ENCODE measurements at places on chromosomes 6 and 20.
A peak's percentile ranks its signal among the peaks of the same experiment; 100 is the strongest.

DNA sequence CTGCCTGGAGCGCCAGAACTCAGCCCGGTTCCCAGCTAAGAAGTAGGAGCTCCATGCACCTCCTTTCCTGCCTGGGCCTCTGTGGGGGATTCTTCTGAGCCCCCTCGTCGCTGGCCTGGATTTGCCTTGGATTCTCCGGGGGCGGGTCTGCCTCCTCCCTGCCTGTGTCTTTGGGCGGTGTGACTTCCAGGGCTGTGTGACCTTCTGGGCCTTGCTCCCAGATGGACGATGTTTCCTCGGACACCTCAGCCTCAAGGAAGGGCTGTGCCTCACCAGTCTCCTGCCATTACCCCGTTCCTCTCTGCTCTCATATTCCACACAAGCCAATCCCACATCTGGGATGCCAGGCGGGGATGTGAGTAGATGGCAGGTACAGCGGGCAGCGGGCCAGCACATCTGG, 76.8 kb downstream of the ERMARD start:
- DNase-seq, result no peak

DNA sequence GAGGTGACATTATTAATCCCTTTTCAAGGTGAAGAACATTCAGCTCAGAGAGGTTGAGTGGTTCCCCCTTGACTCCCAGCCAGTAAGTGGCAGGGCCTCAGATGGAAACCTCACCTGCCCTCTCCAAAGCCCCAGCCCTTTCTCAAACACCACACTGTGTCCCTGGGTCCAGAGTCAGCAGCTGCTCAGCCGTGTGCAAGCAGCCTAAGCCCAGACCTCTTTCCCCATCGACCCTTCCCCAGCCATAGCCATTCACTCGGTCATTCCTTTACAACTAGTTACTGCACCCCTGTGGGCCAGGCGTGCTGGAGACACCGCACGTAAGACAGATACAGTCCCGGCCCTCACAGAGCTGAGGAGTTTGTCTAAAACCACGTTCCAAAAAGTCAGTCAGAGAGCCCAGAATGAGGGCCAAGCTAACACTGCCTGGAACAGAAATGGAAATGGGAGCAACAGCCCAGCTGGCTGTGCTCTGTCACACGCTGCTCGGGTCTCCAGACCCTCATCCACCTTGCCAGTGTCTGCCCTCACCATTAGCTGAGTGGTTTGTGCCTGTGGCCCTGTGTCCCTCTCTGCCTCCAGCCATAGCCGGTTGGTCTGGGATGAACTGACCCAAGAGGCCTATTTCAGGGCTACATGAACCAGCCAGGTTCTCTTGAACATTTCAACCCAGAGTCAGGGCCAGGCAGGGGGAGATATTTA, 29.6 kb downstream of the ZC3H12D start:
- DNase-seq, result no peak

- DNase-seq, result no peak
Observed at GRCh38 chr6:27977387-27977786, 20.3 kb downstream of the OR2B6 start.

DNA sequence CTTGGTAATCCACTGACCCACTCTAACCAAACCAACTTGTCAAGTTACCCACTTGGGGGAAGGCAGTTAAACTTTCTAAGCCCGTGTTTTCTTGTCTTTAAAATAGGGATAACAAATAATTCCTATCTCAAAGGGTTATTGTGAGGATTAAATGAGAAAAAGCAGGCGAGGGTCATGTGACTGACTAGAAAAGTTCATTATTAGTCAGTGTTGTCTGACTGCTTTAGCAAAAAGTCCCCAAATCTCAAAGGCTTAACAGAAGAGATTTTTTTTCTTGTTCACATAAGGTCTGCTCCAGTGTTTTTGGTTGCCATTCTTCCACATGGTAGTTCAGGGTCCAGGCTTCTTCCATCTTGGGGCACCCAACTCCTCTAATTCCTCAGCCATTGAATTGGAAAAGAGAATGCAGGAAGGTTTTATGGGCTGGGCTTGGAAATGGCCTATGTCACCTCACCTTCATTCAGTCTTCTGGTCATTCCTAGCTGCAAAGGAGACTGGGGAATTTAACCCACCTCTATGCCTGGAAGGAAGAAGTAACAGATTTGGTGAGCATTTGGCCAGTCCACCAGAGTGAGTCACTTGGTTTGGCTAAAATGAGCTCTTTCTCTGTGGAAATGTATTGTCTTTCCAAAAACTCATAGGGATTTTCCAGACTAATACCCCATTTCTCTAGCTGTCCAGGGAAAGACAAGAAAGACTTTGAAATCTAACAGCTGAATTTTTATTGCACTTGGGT, 77.0 kb downstream of the CAP2 start:
- no peak for DNase-seq

DNA sequence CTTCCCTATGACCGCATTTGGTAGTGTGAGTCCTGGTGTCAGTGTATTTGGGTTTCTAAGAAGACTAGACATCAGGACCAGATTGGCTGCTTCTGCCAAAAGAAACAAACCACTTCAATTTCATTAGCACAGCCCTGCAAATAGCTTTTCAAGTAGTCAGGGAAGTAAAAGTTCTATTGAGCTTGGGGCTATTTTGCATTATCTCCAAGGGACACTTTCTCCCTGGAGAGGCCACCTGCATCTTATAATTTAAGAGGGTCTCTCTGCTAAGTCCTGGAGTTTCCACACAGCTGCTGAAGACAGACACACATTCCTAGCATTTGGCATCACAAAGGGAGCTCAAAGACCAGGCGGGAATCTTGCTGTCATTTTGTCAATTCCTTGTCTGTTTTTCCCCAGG, 141.2 kb downstream of the BMP2 start:
- DNase-seq, result no peak

GRCh38 chr6:157596461-157596860, 215.5 kb downstream of the ZDHHC14 start:
- no peak for DNase-seq

- DNase-seq, result peak; percentile 17
Observed at GRCh38 chr20:34220561-34220960, 20.7 kb upstream of the ASIP start.

Measured in inflammatory macrophage treated with lipopolysaccharide for 1 hour (primary cell).